WTC11 (cell line): ENCODE measurements at places on chromosomes 1 and 21. TPM values are rescaled to one million over a fixed set of nuclear protein-coding genes. Genes with fewer than 3 reads are reported as not detected.

DNA sequence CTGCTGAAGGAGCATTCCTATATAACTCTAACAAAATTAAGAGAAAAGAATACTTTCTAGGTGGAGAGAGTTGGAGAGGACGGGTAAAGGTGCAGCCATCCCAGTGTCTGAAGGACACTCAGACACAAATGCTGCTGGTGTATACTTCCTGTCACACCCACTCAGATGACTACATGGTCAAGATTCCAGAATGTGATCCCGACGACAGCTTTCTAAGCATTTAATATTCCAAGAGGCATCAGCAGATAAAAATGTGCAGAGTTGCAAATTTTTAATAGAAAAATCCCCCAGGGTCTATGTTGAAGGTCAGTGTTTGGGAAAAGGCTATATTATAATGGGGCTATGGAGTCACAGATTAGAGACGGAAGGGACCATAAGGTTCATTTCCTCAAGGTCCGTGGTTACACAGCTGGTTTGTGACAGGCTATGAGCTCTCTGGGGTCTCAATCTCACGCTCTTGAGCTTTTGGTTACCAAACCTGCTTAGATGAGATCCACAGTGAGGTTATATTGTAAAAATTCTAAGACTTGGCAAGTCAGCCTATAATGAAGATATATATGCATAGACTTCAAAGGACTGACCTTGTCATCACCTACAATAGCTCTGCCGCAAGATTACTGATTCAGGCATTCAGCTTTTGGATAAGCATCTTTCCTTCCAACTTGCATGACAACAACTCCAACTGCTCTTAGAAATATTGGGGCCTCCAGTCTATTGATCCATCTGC is 35.1 kb downstream of the ZNF281 start:
- no peak for DNase-seq
- peaks cover 75% of the 10 kb centered on the region for H3K4me1 ChIP-seq
- no peaks in the 10 kb centered on the region; the same call in 1 of the 2 replicates for H3K27me3 ChIP-seq
- H3K27ac ChIP-seq, result peak overlapping the region; percentile 95
- peak overlapping the region; percentile 71 for H3K4me3 ChIP-seq

DNA sequence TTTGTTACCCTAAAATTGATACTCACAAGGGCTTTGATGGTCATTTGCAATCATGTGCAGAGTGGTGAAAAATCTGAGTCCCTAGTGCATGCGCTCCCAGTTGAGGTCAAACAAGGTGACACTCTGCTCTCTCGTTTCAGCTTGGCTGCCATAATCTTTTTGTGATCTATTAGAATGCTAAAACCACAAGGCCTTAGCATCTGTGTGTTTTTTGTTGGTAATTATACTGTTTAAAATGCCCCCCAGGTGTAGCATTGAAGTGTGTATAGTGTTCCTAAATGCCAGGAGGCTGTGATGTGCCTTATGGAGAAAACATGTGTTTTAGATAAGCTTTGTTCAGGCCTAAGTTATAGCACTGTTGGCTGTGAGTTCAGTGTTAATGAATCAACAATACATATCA is 89.3 kb downstream of the PLD5 start:
- H3K4me3 ChIP-seq, result no peak overlapping the region
- no peak overlapping the region for H3K27ac ChIP-seq
- no peaks in the 10 kb centered on the region for H3K27me3 ChIP-seq
- H3K36me3 ChIP-seq, result 0 out of 2 replicates have a peak, but pooled peaks cover 2% of the 10 kb centered on the region
- DNase-seq, result no peak
- H3K4me1 ChIP-seq, result peaks cover under 1% of the 10 kb centered on the region

DNA sequence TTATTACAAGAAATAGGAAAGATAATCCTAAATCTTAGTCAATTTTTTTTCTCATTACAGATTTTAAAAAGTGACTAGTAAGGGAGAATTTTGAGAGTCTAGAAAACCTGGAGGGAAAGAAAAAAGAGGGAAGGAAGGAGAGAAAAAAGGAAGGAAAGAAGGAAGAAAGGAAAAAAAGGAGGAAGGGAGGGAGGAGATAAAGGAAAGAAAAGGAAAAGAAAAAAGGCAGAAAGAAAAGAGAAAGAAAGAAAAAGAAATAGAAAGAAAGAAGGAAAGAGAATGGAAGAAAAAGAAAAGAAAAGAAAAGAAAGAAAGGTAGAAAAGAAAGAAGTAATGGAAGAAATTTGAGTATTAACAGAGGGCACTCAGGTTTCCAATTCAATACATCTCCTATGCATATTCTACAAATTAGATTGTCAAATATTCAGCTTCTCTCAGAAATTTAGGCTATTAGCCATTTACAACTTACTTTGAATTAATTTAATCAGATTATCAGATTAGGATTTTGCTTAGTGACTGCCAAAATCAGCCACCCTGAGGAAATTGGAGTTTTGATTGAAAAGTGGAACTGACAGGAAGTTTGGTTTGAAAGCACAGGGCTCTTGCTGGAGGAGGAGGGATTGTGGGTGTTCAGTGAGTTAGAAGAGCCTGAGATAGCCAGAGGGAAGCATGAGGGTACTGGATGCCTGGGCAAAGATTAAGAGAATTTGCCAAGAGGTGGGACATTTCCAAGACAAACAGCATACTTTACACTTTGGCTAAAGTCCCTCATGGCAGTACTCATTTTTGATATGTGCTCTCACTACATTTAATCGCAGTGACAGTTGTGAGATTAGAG is 677.8 kb downstream of the USP25 start:
- 0 out of 2 replicates have a peak, but pooled peaks cover 4% of the 10 kb centered on the region for H3K4me1 ChIP-seq
- no peaks in the 10 kb centered on the region for H3K27me3 ChIP-seq
- no peaks in the 10 kb centered on the region for H3K36me3 ChIP-seq
- H3K27ac ChIP-seq, result no peak overlapping the region
- no peak overlapping the region for H3K4me3 ChIP-seq

GRCh38 chr1:183454377-183454776 is 17.9 kb upstream of the SMG7 start:
- no peak overlapping the region for H3K4me3 ChIP-seq
- H3K27ac ChIP-seq, result no peak overlapping the region
- DNase-seq, result no peak
- H3K36me3 ChIP-seq, result no peaks in the 10 kb centered on the region
- 0 out of 2 replicates have a peak, but pooled peaks cover 3% of the 10 kb centered on the region for H3K4me1 ChIP-seq

GRCh38 chr1:116335850-116336624 is 37.0 kb upstream of the ATP1A1 start:
- DNase-seq, result no peak
- no peak overlapping the region for H3K27ac ChIP-seq
- peaks cover 15% of the 10 kb centered on the region for H3K4me1 ChIP-seq
- peaks cover 6% of the 10 kb centered on the region for H3K27me3 ChIP-seq
- no peaks in the 10 kb centered on the region for H3K36me3 ChIP-seq
- no peak overlapping the region for H3K4me3 ChIP-seq

- peaks cover 15% of the 10 kb centered on the region for H3K4me1 ChIP-seq
- H3K27ac ChIP-seq, result no peak overlapping the region
- H3K36me3 ChIP-seq, result peaks cover 6% of the 10 kb centered on the region
- no peak for DNase-seq
- H3K4me3 ChIP-seq, result no peak overlapping the region
These were observed 548.8 kb upstream of the ZP4 start for GRCh38 chr1:238439511-238439910.

- no peak overlapping the region; the same call in 1 of the 2 replicates for H3K27ac ChIP-seq
- H3K4me3 ChIP-seq, result no peak overlapping the region
- no peaks in the 10 kb centered on the region for H3K27me3 ChIP-seq
These were observed 75.8 kb downstream of the PGBD5 start for GRCh38 chr1:230350208-230350921.

DNA sequence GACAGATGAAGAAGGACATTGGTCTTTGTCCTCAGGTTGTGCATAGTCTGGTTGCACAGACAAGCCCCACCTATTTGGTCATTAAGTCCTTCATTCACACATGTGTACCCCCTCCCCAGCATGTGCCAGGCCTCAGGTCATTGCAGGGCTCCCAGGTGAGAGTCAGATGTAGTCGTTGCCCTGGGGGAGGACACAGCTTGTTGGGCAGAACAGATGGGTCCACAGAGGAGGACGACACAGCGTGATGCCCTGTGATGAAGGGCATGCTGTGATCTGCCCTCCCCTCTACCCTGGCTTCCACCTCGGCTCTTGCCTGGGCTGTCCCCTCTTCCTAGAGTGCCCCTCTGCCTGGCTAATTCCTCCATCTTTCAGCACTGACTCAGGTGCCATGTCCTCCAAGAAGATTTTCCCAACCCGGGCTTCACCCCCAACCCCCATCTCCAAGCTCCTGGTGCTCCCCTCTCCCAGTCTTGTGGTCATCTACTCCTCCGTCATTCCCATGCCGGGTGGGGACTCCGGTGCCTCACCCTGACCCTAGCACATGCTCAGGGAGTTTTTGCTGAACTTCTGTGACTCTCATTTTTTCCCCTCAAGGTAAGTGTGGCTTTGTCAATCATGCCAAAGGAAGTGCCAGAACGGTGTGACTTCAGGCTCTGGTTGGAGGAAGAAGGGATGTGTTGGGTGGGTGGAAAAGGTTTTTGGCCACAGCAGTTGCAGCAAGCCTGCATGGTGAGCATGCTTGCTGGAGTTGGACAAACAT is 220.5 kb downstream of the FOXD2 start:
- H3K27me3 ChIP-seq, result peaks cover 56% of the 10 kb centered on the region
- no peak overlapping the region for H3K27ac ChIP-seq
- H3K4me1 ChIP-seq, result peaks cover 5% of the 10 kb centered on the region; the same call in 1 of the 2 replicates
- H3K36me3 ChIP-seq, result no peaks in the 10 kb centered on the region

GRCh38 chr1:211933946-211934714 is 101.2 kb downstream of the INTS7 start:
- H3K4me3 ChIP-seq, result no peak overlapping the region
- no peak overlapping the region for H3K27ac ChIP-seq
- peaks cover 14% of the 10 kb centered on the region for H3K4me1 ChIP-seq
- H3K27me3 ChIP-seq, result no peaks in the 10 kb centered on the region
- DNase-seq, result no peak

- no peak overlapping the region for H3K27ac ChIP-seq
- H3K4me1 ChIP-seq, result no peaks in the 10 kb centered on the region
- DNase-seq, result no peak
- H3K4me3 ChIP-seq, result no peak overlapping the region
- H3K36me3 ChIP-seq, result no peaks in the 10 kb centered on the region
- H3K27me3 ChIP-seq, result no peaks in the 10 kb centered on the region
These were observed 6.1 kb downstream of the CD1C start for GRCh38 chr1:158295791-158296190.

- H3K36me3 ChIP-seq, result peaks cover 7% of the 10 kb centered on the region
- H3K27ac ChIP-seq, result no peak overlapping the region
- H3K27me3 ChIP-seq, result peaks cover 5% of the 10 kb centered on the region
- H3K4me1 ChIP-seq, result peaks cover 42% of the 10 kb centered on the region
- DNase-seq, result peak; percentile 66
These were observed 39.4 kb upstream of the FAM131C start for GRCh38 chr1:16112596-16113555.

DNA sequence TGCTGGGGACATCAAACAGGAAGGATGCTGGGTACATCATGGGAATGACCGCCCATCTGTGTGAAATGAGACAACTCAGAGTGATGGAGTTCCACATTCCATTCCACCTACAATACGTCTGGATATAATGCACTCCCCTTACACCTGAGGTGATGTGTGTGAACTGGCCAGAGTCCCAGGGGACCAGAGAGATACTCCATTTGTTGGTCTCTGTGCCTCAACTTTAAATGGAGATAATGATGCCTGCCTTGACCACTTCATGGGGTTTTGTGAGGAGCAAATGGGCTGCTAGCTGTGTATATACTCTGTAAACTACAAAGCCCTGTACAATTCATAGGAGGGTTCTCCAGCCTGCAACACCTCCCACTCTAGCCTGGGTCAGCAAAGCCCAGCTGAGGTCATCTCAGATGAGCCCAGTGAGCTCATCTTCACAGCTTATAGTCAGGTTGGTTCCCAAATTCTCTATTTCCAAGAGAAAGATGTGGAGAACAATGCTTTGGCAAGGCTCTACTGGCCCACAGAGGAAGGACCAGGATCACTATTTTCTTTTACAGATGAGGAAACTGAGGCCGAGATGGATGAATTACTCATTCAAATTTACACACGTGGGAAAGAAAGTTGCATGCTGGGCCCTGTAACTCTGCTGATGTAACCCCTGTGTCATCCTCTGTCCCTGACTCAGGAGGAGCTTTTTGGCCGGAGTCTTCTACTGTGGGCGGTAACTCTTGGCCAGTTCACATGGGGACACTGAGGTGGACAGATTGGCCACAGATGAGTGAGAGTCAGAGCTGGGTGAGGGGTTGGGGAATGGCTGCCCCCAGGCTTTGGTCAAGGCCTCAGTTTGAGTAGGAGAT is 105.6 kb upstream of the GCLM start:
- H3K27ac ChIP-seq, result no peak overlapping the region
- peaks cover 55% of the 10 kb centered on the region for H3K27me3 ChIP-seq
- peaks cover 40% of the 10 kb centered on the region for H3K4me1 ChIP-seq
- DNase-seq, result no peak
- no peaks in the 10 kb centered on the region for H3K36me3 ChIP-seq
- no peak overlapping the region for H3K4me3 ChIP-seq

DNA sequence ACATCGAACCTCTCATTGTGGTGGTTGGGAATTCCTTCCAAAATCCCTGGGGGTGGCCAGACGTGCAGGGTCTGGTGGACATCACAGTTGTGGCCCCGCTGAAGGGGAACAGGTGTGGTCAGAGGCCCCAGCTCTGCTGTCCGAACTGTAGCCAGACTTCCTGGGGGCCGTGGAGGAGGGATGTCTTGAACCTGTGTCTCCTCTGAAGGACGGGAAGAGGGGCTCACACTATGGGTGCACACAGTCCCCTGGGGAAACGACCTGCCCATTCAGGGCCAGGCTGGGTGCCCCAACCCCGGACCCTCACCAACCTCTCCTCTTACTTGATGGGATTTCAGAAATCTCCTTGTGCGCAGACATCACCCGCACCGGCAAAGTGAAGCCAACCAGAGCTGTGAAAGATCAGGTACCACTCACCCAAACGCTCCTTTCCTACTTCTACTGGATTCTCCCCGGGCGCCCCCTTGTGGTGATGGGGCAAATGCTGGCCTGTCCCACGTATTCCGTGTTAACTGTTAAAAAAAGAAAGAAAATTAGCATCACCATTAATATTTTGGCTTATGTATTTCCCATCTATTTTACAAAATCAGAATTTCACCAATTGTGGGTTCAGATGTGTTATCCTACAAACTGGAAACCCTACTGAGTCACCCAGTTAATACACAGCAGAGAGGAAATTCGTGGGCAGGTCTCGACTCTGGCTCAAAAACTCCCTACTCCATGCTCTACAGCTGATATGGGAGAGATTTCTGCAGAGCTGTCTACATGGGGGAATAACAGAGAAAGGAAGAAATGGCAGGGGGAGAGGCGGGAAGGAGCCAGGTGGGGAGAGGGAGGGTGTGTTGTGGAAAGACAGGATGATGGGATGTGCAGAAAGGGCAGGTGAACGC is 28.1 kb downstream of the PADI4 start:
- peak; percentile 91 for DNase-seq
- H3K4me3 ChIP-seq, result no peak overlapping the region
- no peaks in the 10 kb centered on the region for H3K27me3 ChIP-seq
- no peaks in the 10 kb centered on the region for H3K36me3 ChIP-seq

- H3K36me3 ChIP-seq, result no peaks in the 10 kb centered on the region
- no peak overlapping the region for H3K27ac ChIP-seq
- no peaks in the 10 kb centered on the region for H3K27me3 ChIP-seq
- H3K4me3 ChIP-seq, result no peak overlapping the region
These were observed 240.4 kb downstream of the NFIA start for GRCh38 chr1:61322769-61323168.

The PLCH2 gene
- 0.05 to 0.18 TPM (median 0.17 TPM) in 3 replicates for total RNA-seq

The TEKT2 gene
- 1.9 to 2.5 TPM (median 2.0 TPM) in 3 replicates for total RNA-seq

The KRTAP8-1 gene
- not detected in 3 replicates for total RNA-seq

The SH3D21 gene
- total RNA-seq, result 22.1 to 29.3 TPM (median 26.9 TPM) in 3 replicates

The GJA9 gene
- total RNA-seq, result not detected in 3 replicates

The DNAJC28 gene
- total RNA-seq, result 2.6 to 4.0 TPM (median 3.5 TPM) in 3 replicates

The FAM78B gene
- 2.2 to 2.7 TPM (median 2.6 TPM) in 3 replicates for total RNA-seq

The HNRNPCL4 gene
- total RNA-seq, result not detected in 3 replicates

The KCNK2 gene
- total RNA-seq, result 0.15 to 0.46 TPM (median 0.34 TPM) in 3 replicates

The ADGRL4 gene
- total RNA-seq, result 0.37 to 1.4 TPM (median 0.50 TPM) in 3 replicates

The ICOSLG gene
- 5.8 to 9.0 TPM (median 5.9 TPM) in 3 replicates for total RNA-seq

The LCE3D gene
- total RNA-seq, result not detected in 3 replicates
